ENCODE measurements at places on chromosomes 2 and 18.

- peak; percentile 69 for DNase-seq
Measured at GRCh38 chr2:191441496-191442214, 196.5 kb downstream of the MYO1B start.

DNA sequence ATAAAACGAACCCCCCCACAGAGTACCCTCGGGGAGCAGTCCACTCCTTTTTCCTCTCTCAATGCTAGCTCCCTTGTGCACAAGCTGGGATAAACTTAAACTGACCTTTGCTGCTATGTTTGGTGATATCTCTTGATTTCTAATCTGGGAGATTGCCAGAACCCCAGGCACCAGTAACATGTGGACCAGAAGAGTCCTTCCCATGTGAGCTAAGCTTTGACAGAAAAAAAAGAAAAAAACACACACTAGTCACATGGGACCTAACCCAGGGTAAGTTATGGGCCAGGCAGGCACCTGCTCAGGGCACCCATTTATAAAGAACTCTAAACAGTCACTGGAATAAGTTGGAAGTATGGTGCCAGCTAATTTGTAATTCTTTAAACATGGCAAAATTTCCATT, 242.6 kb downstream of the EN1 start:
- no peak for DNase-seq

DNA sequence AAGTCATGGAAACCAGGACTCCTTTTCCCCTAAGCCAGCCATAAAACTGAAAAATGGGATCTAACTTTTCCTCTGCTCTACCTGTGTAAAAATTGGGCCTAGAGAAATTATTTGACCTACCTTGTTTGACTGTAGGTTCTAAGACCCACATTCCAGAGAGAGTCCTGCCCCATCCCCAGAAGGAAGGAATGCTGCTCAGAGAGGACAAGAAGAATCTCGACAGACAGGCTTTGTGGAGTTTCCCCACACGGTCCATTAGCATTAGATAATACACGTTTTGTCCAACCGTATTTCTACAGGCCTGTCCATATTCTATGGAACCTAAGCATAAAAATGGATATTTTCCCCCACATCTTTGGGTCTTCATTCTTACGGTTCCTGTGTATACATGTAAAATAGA, 403.3 kb downstream of the METTL4 start:
- DNase-seq, result no peak

GRCh38 chr18:2961821-2962220, 51.1 kb downstream of the LPIN2 start:
- no peak for DNase-seq

- peak; percentile 38 for DNase-seq
Measured at GRCh38 chr2:236642125-236642524, 72.5 kb downstream of the ACKR3 start.

GRCh38 chr2:67215214-67216055, 181.7 kb upstream of the ETAA1 start:
- no peak for DNase-seq

- no peak for DNase-seq
Measured at GRCh38 chr2:9261231-9261883, 54.7 kb downstream of the ASAP2 start.

DNA sequence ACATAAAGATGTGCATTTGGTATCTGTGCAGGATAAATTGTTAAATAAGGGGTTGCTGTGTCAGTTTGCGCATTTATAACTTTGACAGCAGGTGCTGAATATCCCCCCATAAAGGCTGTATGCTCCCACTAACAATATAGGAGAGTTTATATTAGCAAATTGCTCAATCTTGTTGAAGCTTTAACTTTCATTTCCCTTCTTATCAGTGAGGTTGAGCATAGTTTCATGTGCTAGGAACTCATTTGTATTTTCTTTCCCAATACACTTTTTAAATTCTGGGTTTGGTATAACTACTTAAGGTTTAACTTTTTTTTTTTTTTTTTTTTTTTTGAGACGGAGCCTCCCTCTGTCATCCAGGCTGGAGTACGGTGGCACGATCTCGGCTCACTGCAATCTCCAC, 89.0 kb downstream of the FAM117B start:
- DNase-seq, result no peak

DNA sequence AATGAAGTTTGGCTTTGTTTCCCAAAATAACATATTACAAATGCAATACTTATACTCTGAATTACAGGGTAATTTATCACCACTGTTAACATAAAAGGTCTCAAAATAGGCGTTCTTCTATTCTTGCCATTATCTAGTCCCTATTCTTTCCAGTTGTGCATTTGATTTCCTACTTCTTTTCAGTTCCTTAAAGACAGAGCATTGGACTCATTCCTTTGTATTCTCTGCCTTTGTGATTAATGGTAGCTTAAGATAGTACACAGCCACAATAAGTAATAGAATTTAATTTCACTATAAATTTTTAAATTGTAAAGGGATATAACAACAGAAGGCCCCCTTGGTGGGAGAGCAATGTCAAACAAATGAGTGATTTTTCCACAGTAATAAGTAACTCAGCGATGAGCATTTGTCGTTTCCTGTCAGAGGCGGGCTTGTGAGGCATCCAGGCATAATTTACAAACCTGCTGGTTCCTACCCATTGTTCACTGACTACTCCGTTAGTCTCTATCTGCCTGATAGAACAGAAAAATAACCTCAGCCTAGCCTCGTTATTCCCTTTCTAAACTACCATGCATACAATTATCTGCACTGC, 456.6 kb upstream of the REG3G start:
- DNase-seq, result no peak

GRCh38 chr2:183079139-183079775, 710 bp downstream of the DUSP19 start:
- no peak for DNase-seq

GRCh38 chr18:75264926-75265597, 54.5 kb downstream of the TSHZ1 start:
- no peak for DNase-seq

- no peak for DNase-seq
Measured at GRCh38 chr18:46868169-46868921, 49.0 kb downstream of the PIAS2 start.

- DNase-seq, result no peak
Measured at GRCh38 chr2:44314362-44314761, 39.1 kb downstream of the SLC3A1 start.

DNA sequence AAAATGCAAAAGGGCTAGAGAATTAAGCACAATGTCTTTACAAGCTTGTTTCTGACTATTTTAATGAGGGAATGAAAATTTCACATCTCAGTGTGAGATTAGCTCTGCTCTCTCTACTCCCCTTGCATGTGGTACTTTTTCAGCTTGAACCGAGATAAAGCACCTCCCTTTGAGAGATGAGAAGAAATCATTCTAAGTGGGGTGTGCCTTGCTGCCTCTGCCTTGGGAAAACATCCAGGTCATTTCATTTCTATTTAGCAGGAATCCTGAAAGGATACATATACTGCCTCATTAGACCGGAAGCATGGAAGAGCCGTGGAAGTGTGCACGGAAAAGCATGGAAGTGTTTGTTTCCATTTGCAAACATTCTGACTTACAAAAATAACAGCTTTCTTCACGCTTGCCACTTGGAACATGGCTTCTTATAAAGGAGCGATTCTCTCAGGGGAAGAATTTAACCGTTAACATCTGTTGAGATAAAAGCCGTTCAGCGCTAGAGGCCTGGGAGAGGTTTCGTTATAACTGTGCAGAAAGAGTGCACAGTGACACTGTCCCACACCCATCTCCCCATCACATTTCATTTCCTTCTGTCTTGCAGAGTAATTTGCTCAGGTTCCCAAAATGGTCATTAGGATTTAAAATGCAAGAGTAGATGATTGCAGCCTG, 16.7 kb downstream of the NOSTRIN start:
- DNase-seq, result no peak

DNA sequence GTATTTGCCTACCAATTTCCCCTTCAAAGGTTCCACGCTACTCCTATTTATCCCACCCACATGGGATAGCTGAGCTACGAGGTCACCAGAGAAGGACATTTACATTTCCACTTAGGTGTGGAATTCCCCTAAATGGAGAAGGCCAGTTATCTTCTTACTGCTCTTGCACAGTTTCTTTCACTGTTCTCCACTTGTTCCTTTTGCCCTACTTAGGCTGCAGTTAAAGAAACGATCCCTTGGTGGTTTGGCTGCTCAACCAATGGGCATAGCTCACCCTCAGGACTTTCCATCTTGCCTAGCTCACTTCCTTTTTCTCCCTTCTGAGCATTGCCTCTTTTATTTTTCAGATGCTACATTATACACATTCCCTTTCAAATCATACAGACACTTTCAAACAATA, 11.2 kb upstream of the NABP1 start:
- no peak for DNase-seq

- DNase-seq, result no peak
Measured at GRCh38 chr2:28341208-28341891, 51.3 kb upstream of the FOSL2 start.

- no peak for DNase-seq
Measured at GRCh38 chr18:78309924-78310323, 669.7 kb upstream of the SALL3 start.

GRCh38 chr2:179470992-179471391, 206.4 kb upstream of the SESTD1 start:
- DNase-seq, result no peak

DNA sequence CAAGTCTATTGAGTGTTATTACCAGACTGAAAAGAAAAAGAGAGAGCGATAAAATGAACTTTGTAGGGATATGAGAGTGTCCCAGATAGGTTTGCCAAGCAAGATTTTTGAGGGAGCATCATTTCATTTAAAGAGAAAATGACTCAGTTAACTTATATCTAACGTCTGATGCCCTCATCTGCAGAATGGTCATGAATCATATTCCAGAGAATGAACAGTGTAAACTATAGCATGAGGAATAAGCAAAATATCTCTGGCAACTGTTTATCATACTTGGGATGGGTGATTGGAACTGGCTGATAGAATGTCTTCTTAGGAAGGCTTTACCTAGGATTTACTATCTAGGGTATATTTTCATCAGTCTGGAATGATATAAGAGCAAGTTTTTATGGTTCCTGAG, 289.4 kb downstream of the CMPK2 start:
- no peak for DNase-seq

DNA sequence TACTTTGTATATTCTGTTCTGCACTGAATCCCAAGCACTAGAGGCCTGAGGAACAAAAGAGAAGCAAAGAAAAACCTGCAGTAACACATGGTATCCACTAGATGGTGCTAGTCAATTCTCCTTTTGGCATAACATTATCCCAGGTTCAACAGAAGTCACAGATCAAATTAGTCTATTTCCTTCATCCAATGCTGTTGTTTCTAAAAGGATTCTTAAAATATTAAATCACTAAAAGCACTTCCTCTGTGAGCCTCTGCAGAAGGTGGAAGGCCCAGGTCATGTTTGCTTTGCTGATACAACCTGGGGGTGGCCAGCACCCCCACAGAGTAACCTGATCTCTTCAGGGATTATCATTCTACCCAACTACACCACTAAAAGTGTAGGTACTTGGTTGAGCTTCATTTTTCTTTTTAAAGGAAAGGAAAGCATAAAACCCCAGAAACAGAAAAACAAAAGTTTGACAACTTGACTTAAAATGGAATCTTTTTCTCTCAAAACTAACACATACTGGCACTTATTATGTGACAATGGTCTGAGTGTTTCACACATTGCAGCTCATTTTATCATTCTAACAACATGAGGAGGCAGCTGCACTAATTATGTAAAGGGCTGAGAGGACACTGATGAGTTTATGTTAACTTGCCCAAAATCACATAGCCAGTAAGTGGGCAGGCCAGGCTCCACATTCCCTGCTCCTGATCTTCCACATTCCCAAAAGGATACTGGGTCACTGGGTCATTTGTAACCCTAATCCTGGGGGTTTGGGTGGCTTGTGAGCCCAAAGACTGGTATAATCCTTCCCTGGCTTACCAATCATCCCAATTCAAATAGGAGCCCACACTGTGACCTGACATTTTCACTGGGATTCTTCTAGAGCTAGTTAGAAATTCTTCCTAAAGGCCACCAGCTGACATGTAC, 66.8 kb upstream of the DNER start:
- DNase-seq, result no peak

- DNase-seq, result peak; percentile 66
Measured at GRCh38 chr2:46032161-46032813, 264.9 kb upstream of the EPAS1 start.

All from GM04503 (cell line).